ENCODE measurements at places on chromosomes 12 and 14. TPM values are rescaled to one million over a fixed set of nuclear protein-coding genes. Genes with fewer than 3 reads are reported as not detected.

Gene DAO
- not detected for total RNA-seq

Gene BMP4
- total RNA-seq, result 4.6 TPM

GRCh38 chr12:27221625-27222387, 22.3 kb upstream of the STK38L start:
- DNase-seq, result no peak

- DNase-seq, result no peak
These were observed 40.8 kb downstream of the MIS18BP1 start for GRCh38 chr14:45212231-45212630.

Gene FAM186B
- 1.7 TPM for total RNA-seq

- peak; percentile 70 for DNase-seq
These were observed at the start of gene ANKRD33 for GRCh38 chr12:51887476-51888315. ANKRD33 (plus strand) TSS chr12:51888103; CDS start chr12:51888187, 84 bp downstream.

DNA sequence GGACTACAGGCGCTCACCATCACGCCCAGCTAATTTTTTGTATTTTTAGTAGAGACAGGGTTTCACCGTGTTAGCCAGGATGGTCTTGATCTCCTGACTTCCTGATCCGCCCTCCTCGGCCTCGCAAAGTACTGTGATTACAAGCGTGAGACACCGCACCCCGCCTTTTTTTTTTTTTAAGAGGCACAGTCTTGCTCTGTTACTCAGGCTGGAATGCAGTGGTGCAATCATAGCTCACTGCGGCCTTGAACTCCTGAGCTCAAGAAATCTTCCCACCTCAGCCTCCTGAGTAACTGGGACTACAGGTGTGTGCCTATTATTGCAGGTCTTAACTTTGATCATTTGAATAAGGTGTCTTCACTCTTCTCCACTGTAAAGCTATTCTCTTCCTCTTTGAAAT, 5.3 kb upstream of the GLTP start:
- DNase-seq, result no peak

Gene BHLHE41
- 9.4 TPM for total RNA-seq

DNA sequence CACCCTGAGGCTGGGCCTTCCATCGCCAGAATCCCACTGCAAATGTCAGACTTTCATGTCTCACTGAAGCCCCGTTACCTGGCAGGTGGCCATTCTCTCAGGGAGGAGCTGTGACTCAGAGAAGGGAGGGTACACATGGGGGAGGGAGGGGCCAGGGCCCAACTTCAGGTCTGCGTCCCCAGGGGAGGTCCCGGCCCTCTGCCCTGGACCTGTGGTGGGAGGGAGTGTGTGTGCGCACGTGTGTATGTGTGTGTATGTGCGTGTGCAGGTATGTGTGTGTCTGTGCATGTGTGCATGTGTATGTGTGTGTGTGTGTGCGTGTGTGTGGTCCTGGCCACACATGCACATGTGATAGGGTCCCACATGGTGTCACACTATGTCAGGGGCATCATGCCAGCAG, 50.9 kb downstream of the MVK start:
- DNase-seq, result no peak

DNA sequence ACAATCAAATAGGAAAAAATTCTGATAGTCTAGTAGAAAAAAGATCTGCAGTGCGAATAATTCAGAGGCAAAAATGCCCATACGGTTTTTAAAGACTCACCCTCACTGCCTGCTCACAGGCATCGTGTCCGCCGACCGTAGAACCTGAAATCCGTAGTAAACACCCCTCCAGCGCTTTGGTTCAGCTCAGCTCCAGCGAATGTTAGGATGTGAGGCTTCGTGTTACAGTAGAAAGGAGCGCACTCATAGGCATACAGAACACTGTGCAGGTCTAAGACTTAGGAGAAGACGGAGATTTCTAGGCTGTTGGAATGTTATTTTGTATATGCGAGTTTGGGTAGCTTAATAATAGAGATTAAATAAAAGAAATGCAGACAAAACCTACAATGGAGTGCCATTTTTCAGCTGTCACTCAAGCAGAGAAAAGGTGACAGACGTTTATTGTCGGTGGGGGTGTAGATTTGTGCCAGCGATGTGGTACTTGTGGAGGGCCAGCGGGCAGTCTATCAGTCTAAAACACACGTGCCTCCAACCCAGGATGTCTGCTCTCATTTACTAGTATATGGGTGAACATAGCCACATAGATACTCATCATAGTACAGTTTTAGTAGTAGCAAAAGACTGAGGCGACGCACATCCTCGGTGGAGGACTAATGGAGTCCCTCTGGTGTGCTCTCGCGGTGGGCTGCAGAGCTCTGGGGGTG, 25.7 kb downstream of the SFSWAP start:
- DNase-seq, result no peak

- no peak for DNase-seq
These were observed 144.8 kb downstream of the ASCL1 start for GRCh38 chr12:103102225-103102744.

GRCh38 chr14:82850576-82850975, 1316.9 kb upstream of the SEL1L start:
- DNase-seq, result no peak

GRCh38 chr12:61291647-61292046, 968.6 kb upstream of the USP15 start:
- DNase-seq, result no peak

Gene PIANP
- total RNA-seq, result 0.20 TPM

- DNase-seq, result peak; percentile 91
These were observed 1.1 kb upstream of the LRP1 start for GRCh38 chr12:57127101-57127725.

- DNase-seq, result no peak
These were observed 22.0 kb upstream of the CDK17 start for GRCh38 chr12:96422192-96422591.

DNA sequence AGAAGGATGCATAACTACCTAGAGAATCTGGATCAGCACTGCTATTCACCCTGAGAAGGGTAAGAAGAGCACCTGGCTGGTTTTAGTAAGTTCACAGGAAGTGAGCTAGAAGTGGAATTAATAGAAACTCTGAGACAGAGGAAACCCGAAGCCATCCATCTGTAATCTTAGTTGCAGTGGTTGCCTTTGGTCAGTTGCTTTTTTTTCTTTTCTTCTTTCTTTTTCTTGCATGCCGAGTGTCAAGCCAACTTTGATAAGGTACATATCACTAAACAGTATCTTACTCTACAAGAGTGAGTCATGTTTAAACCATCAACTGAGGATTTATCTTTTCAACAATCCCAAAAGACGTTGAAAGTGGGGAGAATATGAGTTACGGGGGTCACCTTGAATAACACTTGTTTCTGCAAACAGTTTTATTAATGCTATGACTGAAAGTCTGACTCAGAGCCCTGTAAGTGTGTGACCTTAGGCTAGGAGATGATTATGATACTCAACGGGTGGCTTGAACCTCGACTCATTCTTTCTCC, 26.7 kb downstream of the C12orf75 start:
- DNase-seq, result no peak

Gene KIF26A
- total RNA-seq, result 13.2 TPM

DNA sequence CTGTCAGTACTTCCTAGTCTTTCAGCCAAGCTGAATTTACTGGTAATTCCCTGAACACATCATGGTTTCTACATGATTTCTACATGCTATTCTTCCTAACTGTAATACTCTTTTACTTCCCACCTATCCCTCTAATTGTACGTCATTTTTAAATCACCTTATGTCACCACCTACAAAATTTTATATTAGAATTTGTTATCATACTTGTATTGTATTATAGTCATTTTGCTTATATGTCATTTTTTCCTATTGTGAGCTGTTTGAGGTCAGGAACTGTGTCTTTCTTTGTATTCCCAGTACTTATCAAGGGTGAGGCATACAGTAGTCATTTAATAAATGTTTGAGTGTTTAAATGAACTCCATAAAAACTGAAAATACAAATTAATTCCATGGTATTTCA, 86.6 kb downstream of the USP15 start:
- DNase-seq, result no peak

- peak; percentile 54 for DNase-seq
These were observed 83.2 kb upstream of the SLC38A2 start for GRCh38 chr12:46455648-46456352.

GRCh38 chr14:23568600-23569331, 1.2 kb upstream of the AP1G2 start:
- DNase-seq, result no peak

Gene P2RX7
- total RNA-seq, result 1.1 TPM

- DNase-seq, result no peak
These were observed 61.2 kb downstream of the NOC4L start for GRCh38 chr12:132205271-132206045.

- DNase-seq, result no peak
These were observed 121.2 kb downstream of the CACNA1C start for GRCh38 chr12:2173971-2174370.

- DNase-seq, result peak; percentile 79
These were observed at the start of gene LRRC43 for GRCh38 chr12:122182887-122183587. LRRC43 (plus strand) TSS chr12:122183123; CDS start chr12:122183145, 22 bp downstream.

Gene ACOT4
- total RNA-seq, result 1.1 TPM

GRCh38 chr12:108139454-108139853, 10.4 kb downstream of the WSCD2 start:
- no peak for DNase-seq

DNA sequence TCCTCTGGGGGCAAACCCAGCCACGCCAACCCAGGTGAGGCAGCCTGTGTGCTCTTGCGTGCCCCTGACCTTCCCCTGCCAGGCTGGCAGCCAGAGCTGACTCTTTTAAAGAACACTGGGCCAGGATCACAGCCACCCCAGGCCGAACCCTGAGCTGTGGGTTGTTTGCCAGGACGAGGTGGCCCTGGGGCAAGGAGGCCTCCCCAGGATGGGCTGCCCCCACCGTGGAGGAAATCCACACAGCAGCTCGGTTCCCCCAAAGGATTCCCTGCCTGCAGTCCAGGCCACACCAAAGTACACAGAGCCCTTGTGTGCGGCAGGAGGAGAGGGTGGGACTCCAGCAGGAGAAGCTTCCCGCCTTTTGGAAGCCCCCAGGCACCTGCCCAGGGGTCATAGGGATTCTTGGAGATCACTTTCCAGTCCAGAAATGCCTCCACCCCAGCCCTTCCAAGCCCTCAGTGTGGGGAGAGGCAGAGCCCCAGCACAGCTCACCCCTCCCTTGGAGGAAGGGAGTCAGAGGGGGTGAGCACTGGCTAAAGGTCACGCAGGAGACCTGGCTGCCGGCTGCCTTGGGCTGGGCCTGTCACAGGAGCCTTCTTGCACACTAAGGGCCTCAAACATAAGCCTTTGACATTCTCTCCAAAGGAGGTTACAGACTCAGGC, 115.6 kb downstream of the CALM1 start:
- DNase-seq, result no peak

DNA sequence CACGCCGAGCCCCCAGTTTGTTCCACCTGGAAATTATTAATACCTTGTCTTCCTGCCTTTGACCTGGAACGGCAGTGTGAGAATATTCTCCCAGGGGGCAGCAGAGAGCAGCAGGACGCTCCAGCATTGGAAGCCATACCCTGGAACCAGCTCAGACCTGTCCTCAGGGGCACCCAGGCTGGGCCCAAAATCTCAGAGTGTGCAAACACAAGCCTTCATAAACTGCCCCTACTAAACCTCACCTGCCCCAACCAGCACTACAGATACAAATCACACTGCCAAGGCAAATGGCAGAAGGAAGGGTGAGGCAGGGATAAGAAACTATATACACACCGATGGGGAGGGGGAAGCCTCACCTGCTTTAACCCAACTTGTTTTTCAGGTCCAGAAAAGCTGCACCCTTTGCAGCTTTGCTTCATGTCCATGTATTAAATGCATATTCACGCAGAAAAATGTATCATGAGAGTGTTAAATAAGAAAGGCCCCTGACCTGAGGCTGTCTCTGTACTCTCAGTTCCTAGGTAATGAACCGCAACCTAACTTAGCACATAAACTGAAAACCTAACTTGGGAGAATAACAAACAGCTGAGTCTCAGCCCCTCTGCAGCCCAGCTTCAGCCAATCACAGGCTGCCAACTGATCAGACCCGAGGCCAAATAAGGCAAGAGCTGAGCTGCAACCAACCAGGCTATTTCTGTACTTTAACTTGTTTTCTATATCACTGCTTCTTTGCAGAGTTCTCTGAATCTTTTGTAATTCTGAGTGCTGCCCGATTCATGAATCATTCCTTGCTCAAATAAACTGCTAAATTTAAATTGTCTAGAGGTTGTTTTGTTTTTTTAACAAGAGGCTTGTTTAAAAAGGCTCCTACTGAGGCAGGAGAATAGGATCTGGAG, 130.1 kb downstream of the SPTSSA start:
- DNase-seq, result peak; percentile 65

GRCh38 chr12:76300297-76300665, 47.9 kb downstream of the BBS10 start:
- no peak for DNase-seq

DNA sequence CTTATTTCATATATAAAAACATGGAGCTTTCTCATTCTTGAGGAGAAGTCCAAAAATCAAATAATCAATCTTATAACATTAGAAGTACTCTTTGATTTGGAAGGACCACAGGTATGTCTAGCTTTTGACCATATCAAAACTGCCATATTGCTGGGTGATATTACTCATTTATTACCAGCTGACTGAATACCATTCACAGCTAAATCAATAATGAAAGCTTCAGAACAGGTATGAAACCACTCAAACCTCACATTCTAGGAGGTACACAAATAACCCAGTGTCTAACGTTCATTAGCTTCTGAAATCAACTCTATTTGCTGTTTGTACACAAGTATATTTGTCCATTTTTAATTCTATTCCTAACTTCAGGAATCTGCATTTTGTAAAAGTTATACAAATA, 16.8 kb upstream of the CCDC91 start:
- no peak for DNase-seq

- no peak for DNase-seq
These were observed 26.5 kb downstream of the BMP4 start for GRCh38 chr14:53929871-53930715.
